ENCODE measurements at places on chromosomes 6 and 20. TPM values are rescaled to one million over a fixed set of nuclear protein-coding genes. Genes with fewer than 3 reads are reported as not detected.

DNA sequence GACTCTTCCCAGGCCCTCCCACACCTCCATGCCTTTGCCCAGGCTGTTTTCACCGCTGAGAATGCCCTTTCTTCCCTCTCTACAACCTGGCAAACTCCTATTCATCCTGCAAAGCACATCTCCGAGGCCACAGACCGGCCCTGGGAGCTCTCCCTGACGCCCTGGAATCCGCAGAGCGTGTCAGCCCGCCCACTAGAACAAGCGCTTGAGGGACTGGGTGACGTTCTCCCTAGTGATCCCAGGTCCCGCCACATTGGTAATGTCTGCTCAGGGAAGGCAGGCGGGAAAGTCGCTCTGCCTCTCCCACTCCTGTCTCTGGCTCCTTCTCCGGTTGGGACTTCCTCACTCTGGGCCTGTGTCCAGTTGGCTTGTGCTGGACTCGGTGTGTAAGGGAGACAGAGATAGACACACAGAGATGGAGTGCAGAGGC lies 61.6 kb downstream of the SRC start:
- H3K4me1 ChIP-seq = peaks cover 10% of the 10 kb centered on the region
- no peak for DNase-seq
- H3K4me3 ChIP-seq = no peak overlapping the region

GRCh38 chr20:24770628-24771541 lies 178.2 kb upstream of the CST7 start:
- H3K4me1 ChIP-seq = no peaks in the 10 kb centered on the region
- no peak overlapping the region for H3K27ac ChIP-seq
- no peaks in the 10 kb centered on the region for H3K27me3 ChIP-seq
- H3K4me3 ChIP-seq = no peak overlapping the region

GRCh38 chr6:108806665-108807064 lies 41.6 kb upstream of the ARMC2 start:
- H3K27ac ChIP-seq = no peak overlapping the region
- H3K36me3 ChIP-seq = no peaks in the 10 kb centered on the region
- no peaks in the 10 kb centered on the region for H3K27me3 ChIP-seq
- H3K4me3 ChIP-seq = no peak overlapping the region
- no peaks in the 10 kb centered on the region for H3K4me1 ChIP-seq

GRCh38 chr20:61497029-61497627 lies 245.1 kb downstream of the CDH4 start:
- H3K27ac ChIP-seq = no peak overlapping the region
- no peaks in the 10 kb centered on the region for H3K27me3 ChIP-seq

DNA sequence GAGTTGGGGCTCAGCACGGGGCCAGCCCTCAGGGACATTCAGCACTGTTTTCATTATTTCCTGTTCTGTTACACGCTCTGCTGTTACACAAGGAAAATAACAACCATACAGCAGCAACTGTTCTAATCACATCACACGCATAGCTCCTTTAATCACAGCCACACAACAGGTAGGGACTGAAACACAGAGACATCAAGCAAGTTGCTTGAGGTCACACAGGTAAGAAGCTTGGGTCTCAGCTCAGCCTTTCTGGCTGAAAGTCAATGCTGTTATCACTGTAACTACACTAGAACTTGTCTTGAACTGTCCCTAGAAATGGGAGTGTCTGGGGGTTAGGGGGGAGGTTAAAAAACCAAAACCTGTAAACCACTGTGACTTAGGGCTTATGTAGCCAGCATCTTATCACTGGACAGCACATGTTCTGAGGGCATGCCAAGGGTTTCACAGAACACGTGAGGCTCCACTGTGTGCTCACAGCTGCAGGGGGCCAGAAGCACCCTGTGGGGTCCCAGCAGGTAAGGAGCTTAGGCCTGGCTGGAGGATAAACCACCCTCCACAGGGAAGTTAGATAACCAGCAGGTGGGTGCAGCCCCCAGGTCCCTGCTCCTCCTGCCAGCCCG lies 146.0 kb downstream of the EYA2 start:
- H3K27ac ChIP-seq = no peak overlapping the region
- H3K27me3 ChIP-seq = no peaks in the 10 kb centered on the region
- H3K4me1 ChIP-seq = no peaks in the 10 kb centered on the region
- no peak overlapping the region for H3K4me3 ChIP-seq
- H3K36me3 ChIP-seq = no peaks in the 10 kb centered on the region
- no peak for DNase-seq

- DNase-seq = no peak
- no peak overlapping the region for H3K27ac ChIP-seq
- no peaks in the 10 kb centered on the region for H3K36me3 ChIP-seq
- H3K27me3 ChIP-seq = no peaks in the 10 kb centered on the region
- peaks cover 10% of the 10 kb centered on the region for H3K4me1 ChIP-seq
- H3K4me3 ChIP-seq = no peak overlapping the region
Observed at GRCh38 chr20:44343162-44343675, 6.4 kb downstream of the R3HDML start.

DNA sequence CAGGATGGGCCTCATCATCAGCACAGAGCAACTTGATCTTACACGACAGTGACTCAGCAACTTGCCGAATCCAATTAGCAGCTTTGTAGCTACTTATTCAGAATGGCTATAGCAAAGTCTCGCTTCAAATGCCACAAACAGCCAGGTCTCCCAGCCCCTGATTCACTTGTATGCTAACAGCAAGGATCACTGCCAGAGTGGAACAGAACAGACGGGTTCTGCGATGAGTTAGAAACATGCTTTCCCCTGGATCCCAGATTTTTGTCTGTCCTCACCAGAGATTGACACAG lies 254.4 kb downstream of the NRN1 start:
- no peaks in the 10 kb centered on the region for H3K36me3 ChIP-seq
- H3K4me1 ChIP-seq = no peaks in the 10 kb centered on the region
- no peak for DNase-seq
- H3K27me3 ChIP-seq = no peaks in the 10 kb centered on the region

Gene UNC93A
- 36.1 TPM for total RNA-seq

All from Caco-2 (cell line).